Regular cardiac myocyte (primary cell): ENCODE measurements at places on chromosomes 6 and 20. TPM values are rescaled to one million over a fixed set of nuclear protein-coding genes. Genes with fewer than 3 reads are reported as not detected.

The CASS4 gene
- total RNA-seq = 0.28 and 2.9 TPM in 2 replicates

The WFDC5 gene
- not detected in 2 replicates for total RNA-seq

The TSBP1 gene
- total RNA-seq = not detected in 2 replicates

The SUMO4 gene
- 0.58 and 1.1 TPM in 2 replicates for total RNA-seq

The TCP11 gene
- 0.19 and 0.56 TPM in 2 replicates for total RNA-seq

The FAM217A gene
- not detected in 2 replicates for total RNA-seq

The GRM1 gene
- under 0.01 TPM in 2 replicates for total RNA-seq

The GHRH gene
- total RNA-seq = not detected in 2 replicates

The BNIP5 gene
- not detected in 2 replicates for total RNA-seq

The C4A gene
- 1.2 and 5.1 TPM in 2 replicates for total RNA-seq

The COL9A1 gene
- not detected in 2 replicates for total RNA-seq

The HLA-DRB1 gene
- total RNA-seq = 0.58 and 3.7 TPM in 2 replicates

The VWA7 gene
- under 0.01 TPM in 1 of 2 replicates, not detected in the other for total RNA-seq

The COL21A1 gene
- total RNA-seq = 0.38 and 1.7 TPM in 2 replicates

The SEMG1 gene
- not detected in 2 replicates for total RNA-seq

The PXDC1 gene
- 50.8 and 82.9 TPM in 2 replicates for total RNA-seq

The SIRT5 gene
- 6.1 and 8.7 TPM in 2 replicates for total RNA-seq

The SLC22A7 gene
- total RNA-seq = not detected in 2 replicates

The MGME1 gene
- total RNA-seq = 5.1 and 13.0 TPM in 2 replicates

The RIMS1 gene
- total RNA-seq = 17.1 and 39.5 TPM in 2 replicates

The SLC32A1 gene
- total RNA-seq = under 0.01 TPM in 1 of 2 replicates, not detected in the other

The NOX3 gene
- total RNA-seq = not detected in 2 replicates

The KIF25 gene
- 0.38 and 2.0 TPM in 2 replicates for total RNA-seq

The CCDC28A gene
- total RNA-seq = 12.4 and 13.8 TPM in 2 replicates
